Tibial nerve (tissue), 4 donors: ENCODE measurements at places on chromosomes 7 and 10.

GRCh38 chr7:101598422-101598985 lies 30.6 kb downstream of the MYL10 start:
- DNase-seq: no peak
- no peaks in the 10 kb centered on the region for H3K36me3 ChIP-seq
- H3K27me3 ChIP-seq: no peaks in the 10 kb centered on the region

DNA sequence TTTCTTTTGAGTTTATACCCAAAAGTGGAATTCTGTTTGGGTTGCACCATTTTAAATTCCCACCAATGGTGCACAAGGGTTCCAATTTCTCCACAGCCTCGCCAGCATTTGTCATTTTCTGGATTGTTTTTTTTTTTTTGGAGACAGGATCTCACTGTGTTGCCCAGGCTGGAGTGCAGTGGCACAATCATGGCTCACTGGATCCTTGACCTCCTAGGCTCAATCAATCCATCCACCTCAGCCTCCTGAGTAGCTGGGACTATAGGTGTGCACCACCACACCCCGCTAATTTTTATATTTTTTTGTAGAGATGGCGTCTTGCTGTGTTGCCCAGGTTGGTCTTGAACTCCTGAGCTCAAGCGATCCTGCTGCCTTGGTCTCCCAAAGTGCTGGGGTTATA lies 46.6 kb downstream of the CUX1 start:
- DNase-seq: no peak
- no peak overlapping the region for H3K4me3 ChIP-seq
- H3K36me3 ChIP-seq: no peaks in the 10 kb centered on the region
- H3K27me3 ChIP-seq: no peaks in the 10 kb centered on the region

- DNase-seq: no peak
- no peak overlapping the region for H3K27ac ChIP-seq
- no peaks in the 10 kb centered on the region for H3K4me1 ChIP-seq
- H3K27me3 ChIP-seq: no peaks in the 10 kb centered on the region
Measured at GRCh38 chr7:95365151-95365550, 31.0 kb downstream of the PON3 start.

GRCh38 chr7:146414373-146414772 lies 297.8 kb downstream of the CNTNAP2 start:
- H3K4me1 ChIP-seq: no peaks in the 10 kb centered on the region
- no peak for DNase-seq
- no peaks in the 10 kb centered on the region for H3K27me3 ChIP-seq
- no peaks in the 10 kb centered on the region for H3K36me3 ChIP-seq
- H3K27ac ChIP-seq: no peak overlapping the region

DNA sequence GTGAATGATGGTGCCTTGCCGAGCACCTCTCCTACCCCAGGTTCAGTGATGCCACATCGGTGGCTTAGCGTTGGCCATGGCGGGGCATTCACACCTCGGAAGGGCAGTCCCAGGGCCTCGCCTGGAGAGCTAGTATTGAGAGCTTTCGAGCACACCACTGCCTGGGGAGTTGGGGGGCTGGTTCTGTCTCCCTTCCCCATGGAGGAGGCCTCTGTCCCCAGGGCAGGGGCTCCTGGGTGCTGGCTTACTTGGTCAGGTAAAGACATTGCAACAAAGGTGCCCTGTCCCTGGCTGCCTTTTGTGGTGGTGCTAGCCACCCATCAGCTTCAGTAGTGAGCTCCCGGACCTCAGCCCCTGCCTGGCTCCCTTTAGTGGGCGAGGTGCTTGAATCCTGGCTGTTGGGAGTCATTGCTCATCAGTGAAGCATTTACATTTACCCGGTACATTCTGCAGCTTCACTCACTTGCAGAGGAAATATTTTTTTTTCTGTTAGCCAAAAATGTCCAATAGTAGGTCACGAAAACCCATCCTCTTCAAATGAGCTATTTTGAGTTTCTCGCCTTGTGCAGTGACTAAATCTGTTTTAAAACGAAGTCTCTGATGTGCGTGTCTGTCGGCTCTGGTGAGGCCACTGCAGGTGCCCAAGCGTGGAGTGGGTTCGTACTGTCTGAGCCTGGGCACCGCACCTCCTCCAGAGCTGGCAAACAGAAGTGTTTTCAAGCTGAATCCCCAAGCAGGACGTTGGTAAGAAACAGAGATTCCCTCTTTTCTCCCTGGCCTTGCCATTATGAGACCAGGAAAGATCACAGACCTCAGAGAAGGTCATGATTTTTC lies 95.5 kb downstream of the INPP5A start:
- no peaks in the 10 kb centered on the region for H3K36me3 ChIP-seq
- no peak for DNase-seq
- peaks cover 46% of the 10 kb centered on the region for H3K4me1 ChIP-seq
- H3K27me3 ChIP-seq: no peaks in the 10 kb centered on the region
- no peak overlapping the region for H3K4me3 ChIP-seq

DNA sequence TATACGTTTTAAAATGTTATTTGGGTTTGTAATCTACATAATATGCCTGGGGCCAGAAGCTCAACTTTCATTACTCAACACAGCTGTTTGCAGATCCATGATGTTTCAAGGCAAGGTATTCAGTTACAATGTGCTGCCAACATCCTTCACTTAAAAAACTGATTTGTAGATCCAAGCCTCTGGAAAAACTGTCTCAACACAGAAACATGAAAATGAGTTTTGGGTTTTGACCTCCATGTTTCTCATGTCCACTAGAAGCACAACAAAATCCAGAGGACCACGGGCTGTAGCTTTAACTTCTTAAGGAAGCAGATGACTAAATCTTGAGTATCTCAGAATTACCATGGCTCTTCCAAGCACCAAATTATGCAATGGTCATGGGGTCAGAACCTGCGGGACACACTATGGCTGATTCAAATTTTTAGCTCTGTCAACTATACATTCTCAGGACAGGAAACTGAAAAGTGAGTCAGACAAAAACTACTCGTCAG lies 247.1 kb upstream of the GRB10 start:
- no peaks in the 10 kb centered on the region for H3K36me3 ChIP-seq
- no peak overlapping the region for H3K27ac ChIP-seq
- H3K4me1 ChIP-seq: peaks cover 13% of the 10 kb centered on the region
- DNase-seq: no peak
- H3K27me3 ChIP-seq: no peaks in the 10 kb centered on the region

- no peak for DNase-seq
- H3K27ac ChIP-seq: no peak overlapping the region
- no peaks in the 10 kb centered on the region for H3K27me3 ChIP-seq
- H3K4me3 ChIP-seq: no peak overlapping the region
- H3K4me1 ChIP-seq: no peaks in the 10 kb centered on the region
Measured at GRCh38 chr7:128247108-128247507, 6.0 kb downstream of the LEP start.
